Mononuclear cell (primary cell): ENCODE measurements at places on chromosomes 2 and 18. TPM values are rescaled to one million over a fixed set of nuclear protein-coding genes. Genes with fewer than 3 reads are reported as not detected.

Gene WDR35
- 3.5 TPM for total RNA-seq

Gene SAG
- total RNA-seq, result 0.21 TPM

Gene RAB27B
- total RNA-seq, result 14.3 TPM

Gene RAPH1
- total RNA-seq, result 2.8 TPM

Gene IHH
- 0.10 TPM for total RNA-seq

Gene PREB
- 11.0 TPM for total RNA-seq

Gene C1D
- total RNA-seq, result 56.6 TPM

Gene IL36G
- not detected for total RNA-seq

Gene EMILIN1
- 0.63 TPM for total RNA-seq
